ENCODE measurements at places on chromosomes 2 and 18. TPM values are rescaled to one million over a fixed set of nuclear protein-coding genes. Genes with fewer than 3 reads are reported as not detected.

Gene FOXD4L1
- not detected for total RNA-seq

Gene C2orf74
- 6.8 TPM for total RNA-seq

Gene RBFA
- total RNA-seq, result 30.9 TPM

Gene SLC19A3
- 1.2 TPM for total RNA-seq

Gene ZC3H15
- total RNA-seq, result 52.2 TPM

Gene FAM228A
- total RNA-seq, result 1.6 TPM

Gene TGFA
- total RNA-seq, result 3.1 TPM

Gene CYP26B1
- total RNA-seq, result 85.6 TPM

Gene INPP5D
- total RNA-seq, result 10.2 TPM

Gene USP37
- total RNA-seq, result 27.9 TPM

Gene PRKAG3
- not detected for total RNA-seq

Gene ADAM23
- total RNA-seq, result under 0.01 TPM

Gene CTAGE1
- 0.22 TPM for total RNA-seq

Gene SUMO1
- total RNA-seq, result 68.7 TPM

Gene C1QL2
- total RNA-seq, result not detected

Gene TMEM17
- total RNA-seq, result 1.6 TPM

Gene MERTK
- total RNA-seq, result 31.3 TPM

Gene DNAH7
- total RNA-seq, result 0.11 TPM

Gene DAPL1
- total RNA-seq, result not detected

Gene IKZF2
- total RNA-seq, result 41.8 TPM

Gene CLASP1
- total RNA-seq, result 117 TPM

Gene TFPI
- total RNA-seq, result 116 TPM
